ENCODE measurements at places on chromosomes 5 and 9. TPM values are rescaled to one million over a fixed set of nuclear protein-coding genes. Genes with fewer than 3 reads are reported as not detected.

- no peak for DNase-seq
Measured at GRCh38 chr9:130934702-130935647, 4.1 kb downstream of the FIBCD1 start.

DNA sequence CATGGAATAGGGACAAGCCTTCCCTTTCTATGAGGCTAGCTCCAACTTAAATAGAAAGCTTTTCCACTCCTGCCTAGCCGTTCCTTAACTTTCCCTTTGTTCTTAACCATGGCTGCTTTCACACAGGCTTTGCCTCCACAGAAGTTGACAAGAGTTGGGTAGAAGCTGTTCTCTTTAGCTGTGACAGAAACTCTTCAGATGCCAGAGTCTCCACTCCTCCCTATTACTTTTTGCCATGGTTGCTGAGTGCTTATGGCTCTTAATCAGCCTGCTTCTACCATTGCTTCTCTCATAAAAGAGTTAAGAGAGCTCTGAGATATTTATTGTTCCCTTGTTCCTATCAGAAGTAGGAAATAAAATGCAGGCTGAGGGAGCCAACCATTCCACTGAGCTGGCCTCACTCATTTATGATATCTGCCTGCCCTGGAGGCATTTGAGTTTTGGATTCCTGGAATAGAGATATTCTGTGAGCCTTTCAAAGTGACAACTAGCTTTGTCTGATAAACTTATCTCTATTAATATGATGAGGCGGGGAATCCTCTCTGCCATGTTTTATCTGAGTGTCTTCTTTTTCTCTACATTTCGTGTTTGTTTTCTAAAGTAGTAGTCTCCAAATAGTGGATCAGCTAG, 162.6 kb downstream of the DMAC1 start:
- no peak for DNase-seq

GRCh38 chr9:97591535-97591934, 41.6 kb downstream of the TSTD2 start:
- no peak for DNase-seq

DNA sequence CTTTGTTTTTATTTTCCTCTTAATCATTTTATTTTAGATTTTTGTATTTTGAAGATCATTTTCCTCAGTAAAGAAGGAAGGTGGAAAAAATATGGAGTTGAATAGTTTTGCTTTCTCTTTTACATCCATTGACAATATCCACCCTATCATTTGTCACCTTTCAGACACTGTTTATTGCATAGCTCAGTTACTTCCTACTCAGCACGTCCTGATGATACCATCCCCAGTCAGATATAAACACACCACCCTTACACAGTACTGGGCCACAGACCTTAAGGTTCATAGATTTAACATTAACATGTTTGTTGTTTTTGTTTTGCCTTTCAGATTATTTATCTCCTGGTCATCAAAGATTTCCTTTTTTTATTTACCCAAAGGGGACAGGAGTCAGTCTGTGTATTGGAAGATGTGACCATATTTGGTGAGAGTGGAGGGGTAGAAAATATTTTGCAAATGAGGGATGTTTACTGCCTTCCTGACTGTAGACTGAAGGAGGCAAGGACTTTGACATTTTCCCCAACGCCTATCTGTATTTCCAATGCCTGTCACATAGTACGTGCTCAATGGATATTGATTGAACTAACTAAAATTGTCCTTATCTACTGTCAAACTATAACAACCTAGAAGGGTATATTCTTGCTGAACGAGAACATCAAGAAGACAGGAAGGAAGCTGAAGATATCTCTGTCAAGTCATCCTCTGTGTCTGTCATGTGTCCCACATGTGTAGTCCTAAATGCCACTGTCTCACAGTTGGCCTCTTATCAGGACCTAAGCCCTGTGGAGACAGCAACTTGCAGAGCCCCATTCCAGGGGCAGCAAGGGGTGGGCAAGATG, 15.6 kb downstream of the STX17 start:
- DNase-seq = no peak

GRCh38 chr9:86846656-86847055, 100.7 kb downstream of the GAS1 start:
- no peak for DNase-seq

- DNase-seq = no peak
Measured at GRCh38 chr5:126595486-126596083, 566 bp upstream of the ALDH7A1 start.

DNA sequence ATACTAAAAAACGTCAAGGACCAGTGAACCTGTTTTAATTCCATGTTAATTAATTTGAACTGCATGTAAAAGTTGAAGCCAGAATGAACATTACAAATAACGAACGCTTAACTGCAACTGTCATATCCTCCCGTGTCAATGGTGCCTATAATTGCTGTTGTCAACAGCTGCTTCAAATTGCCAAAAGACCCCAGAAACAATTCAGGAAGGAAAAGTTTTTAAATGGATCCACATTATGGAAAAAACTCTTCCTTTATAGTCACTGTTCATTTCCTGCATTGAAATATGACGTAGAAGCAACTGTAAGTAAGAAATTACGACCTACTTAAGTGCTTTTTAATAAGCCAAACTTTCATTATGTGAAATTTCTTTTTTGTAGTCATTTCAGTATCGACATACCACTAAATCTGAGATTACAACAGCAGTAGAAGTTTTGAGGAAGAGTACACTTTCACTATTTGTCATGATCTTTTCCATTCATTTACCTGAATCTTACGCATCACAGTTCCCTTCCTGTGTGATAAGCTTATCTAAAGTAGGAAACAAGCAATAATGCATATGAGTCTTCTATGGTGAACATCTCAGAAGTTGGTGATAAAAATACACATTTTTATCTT, 37.8 kb downstream of the MEF2C start:
- no peak for DNase-seq

DNA sequence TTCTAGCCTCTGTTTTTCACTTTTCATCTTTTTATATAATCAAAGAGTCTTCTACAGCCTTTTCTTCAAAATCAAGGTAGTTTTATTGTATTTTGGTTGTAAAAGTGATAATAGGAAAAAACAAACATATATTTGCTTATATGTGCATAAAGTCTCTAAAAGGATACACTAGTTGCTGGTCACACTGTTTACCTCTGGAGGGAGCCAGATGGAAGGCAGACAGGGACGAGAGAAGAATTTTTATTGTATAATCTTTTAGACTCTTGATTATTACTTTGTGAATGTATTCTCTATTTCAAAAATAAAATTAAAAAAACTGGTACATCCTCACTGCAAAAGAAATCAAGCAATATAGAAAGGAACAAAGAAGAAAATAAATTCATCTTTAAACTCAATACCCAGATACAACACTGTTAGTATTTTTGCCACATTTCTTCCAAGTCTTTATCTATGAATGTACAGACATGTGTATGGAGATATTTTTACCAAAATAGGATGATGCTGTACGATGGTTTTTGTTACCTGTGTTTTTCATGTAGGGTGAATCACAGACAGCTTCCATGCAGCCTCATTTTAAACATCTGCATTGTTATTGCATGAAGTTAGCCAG, 6.1 kb upstream of the RNF183 start:
- DNase-seq = no peak

- no peak for DNase-seq
Measured at GRCh38 chr5:34057118-34057517, 14.1 kb upstream of the C1QTNF3 start.

GRCh38 chr9:82920154-82920553, 142.8 kb downstream of the RASEF start:
- DNase-seq = no peak

DNA sequence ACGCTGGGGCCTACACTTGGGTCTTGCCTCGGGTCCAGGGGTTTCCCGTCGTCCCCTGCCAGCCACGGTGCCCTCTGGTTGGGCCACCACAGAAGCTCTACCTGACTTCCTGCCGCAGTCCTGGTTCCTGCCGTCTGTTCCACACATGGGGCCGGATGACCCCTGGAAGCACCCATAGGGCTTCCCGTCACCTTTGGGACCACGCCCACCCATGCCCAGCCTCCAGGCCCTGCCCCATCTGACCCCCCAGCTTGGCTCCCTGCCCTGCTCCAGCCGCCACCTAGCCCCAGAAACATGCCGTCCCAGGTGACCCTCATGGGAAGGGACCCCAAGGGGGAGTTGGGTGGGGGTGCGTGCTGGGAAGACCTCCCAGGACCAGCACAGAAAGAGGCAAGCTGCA, 13.7 kb downstream of the MRPL36 start:
- no peak for DNase-seq

DNA sequence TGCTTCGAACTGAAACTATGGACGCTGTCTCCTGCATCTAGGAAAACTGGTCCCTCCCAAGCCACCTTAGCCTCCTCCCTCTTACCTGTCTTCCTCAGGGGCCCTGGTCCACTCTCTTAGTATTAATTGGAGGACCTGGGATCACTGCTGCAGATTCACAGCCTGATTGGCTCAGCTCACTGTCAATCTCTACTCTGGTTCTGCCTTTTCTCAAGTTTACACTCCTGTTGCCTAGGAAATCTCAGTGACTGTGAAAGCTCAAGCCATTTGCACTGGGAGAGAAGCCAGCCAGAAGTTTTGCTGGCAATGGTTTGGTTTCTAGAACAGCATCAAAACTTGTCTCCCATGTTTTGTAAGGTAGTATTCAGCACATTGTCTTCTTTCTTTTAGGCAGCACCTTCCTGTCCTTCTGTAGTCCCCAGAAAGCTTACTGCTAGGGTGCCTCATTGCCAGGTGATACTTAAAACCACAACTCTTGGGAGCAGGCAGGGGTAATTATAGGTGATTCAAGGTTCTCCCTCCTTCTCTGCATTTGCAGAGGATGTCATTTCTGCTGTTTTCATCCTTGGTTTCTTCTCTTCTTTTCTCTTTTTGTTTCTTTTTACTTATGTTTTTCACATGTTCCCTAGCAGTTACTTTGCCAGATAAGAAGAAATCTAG, at the start of gene CAPSL:
Gene CAPSL, minus strand, starts transcription at position 55 of the 660 bp plus-strand sequence. CDS start 17,502 bp downstream, outside the sequence.
- DNase-seq = no peak

- DNase-seq = no peak
Measured at GRCh38 chr5:107682533-107682932, 11.8 kb upstream of the EFNA5 start.

DNA sequence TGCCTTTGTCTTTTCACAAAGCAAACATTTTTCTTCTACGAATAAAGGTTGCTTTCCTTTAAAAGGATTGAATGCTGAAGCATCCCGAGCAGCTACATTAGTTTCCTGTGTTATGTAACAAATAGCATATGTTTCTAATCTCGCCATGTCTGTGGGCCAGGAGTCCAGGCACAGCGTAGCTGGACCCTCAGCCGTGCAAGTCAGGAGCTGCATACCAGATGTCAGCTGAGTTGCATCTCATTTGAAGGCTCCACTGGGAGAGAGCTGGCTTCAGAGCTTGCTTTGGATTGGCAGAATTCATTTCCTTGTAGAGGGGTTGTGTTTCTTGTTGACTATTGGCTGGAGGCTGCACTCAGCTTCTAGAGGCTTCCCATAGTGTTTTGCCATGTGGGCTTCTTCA, 16.0 kb upstream of the GOLPH3 start:
- no peak for DNase-seq

GRCh38 chr5:145667742-145668141, 167.4 kb downstream of the PRELID2 start:
- no peak for DNase-seq

DNA sequence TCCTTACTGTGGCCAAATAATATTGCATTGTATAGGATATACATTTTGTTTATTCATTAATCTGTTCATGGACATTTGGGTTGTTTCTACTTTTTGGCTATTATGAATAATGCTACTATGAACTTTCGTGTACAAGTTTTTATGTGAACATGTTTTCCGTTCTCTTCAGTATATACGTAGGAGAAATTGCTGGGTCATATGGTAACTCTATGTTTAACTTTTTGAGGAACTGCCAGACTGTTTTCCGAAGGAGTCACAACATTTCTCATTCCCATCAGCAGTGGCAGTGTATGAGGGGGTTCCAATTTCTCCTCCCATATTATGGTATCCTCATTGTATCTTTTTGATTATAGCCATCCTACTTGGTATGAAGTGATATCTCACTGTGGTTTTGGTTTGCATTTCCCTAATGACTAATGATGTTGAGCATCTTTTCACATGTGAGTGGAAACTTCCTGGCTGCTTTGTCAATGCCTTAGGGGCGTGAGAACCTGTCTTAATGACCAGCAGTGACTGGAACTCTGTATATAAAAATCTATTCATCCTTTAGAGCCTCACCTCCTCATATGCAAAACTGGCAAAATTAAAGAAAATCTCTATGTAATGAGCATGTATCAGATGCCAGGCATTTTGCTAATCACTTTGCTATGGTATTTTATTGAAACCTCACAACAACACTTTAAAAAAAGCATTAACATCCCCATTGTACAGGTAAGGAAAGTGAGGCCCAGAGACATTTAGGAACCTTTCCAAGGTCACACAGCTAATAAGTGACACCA, 47.8 kb upstream of the TGFBR1 start:
- no peak for DNase-seq

DNA sequence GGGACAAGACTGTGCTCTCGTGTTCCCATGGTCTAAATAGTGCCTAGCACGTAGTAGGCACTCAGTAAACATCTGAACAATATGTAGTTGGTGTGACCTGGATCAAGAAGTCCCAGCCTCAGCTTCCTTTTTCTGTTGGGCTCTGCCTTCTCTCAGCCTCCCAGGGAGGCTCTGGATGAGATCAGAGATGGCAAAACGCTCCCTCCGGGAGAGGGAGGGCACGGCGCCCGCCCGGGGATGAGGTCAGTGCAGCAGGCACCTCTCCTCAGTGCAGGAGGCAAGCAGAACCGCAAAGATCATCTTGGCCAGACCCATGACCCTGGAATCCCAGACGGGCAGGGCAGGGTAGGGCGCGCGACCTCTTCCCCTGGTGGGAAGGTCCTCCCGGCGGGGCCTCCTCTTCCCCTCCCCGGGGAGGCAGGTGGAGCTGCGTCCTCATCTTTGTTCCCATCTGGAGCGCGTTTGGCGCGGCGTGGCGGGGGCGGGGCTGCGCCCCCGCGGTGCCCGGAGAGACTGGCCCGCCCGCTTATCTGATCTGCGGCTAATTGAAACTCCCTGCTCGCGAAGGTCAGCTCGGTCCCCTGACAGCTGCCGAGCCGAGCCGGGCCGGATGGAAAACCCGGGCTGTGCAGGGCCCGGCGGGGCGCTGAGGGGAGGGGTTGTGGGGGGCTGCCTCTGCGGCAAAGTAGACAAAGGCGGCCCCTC, 60.9 kb downstream of the CXXC5 start:
- no peak for DNase-seq

The DOCK8 gene
- 28.4 TPM for total RNA-seq

The FAM193B gene
- 51.0 TPM for total RNA-seq

The ALDOB gene
- not detected for total RNA-seq

The AGXT2 gene
- not detected for total RNA-seq

The C7 gene
- 788 TPM for total RNA-seq

The SPATA31A3 gene
- total RNA-seq = not detected

The F12 gene
- total RNA-seq = 0.60 TPM

The CRHBP gene
- total RNA-seq = 5.4 TPM

The CACFD1 gene
- total RNA-seq = 4.9 TPM

The ARL14EPL gene
- not detected for total RNA-seq

The INSYN2B gene
- 3.9 TPM for total RNA-seq

The PCDHB7 gene
- 1.4 TPM for total RNA-seq

The CXXC5 gene
- 27.3 TPM for total RNA-seq

The FAM221B gene
- not detected for total RNA-seq
